ENCODE measurements at places on chromosomes 11 and 22. TPM values are rescaled to one million over a fixed set of nuclear protein-coding genes. Genes with fewer than 3 reads are reported as not detected.

DNA sequence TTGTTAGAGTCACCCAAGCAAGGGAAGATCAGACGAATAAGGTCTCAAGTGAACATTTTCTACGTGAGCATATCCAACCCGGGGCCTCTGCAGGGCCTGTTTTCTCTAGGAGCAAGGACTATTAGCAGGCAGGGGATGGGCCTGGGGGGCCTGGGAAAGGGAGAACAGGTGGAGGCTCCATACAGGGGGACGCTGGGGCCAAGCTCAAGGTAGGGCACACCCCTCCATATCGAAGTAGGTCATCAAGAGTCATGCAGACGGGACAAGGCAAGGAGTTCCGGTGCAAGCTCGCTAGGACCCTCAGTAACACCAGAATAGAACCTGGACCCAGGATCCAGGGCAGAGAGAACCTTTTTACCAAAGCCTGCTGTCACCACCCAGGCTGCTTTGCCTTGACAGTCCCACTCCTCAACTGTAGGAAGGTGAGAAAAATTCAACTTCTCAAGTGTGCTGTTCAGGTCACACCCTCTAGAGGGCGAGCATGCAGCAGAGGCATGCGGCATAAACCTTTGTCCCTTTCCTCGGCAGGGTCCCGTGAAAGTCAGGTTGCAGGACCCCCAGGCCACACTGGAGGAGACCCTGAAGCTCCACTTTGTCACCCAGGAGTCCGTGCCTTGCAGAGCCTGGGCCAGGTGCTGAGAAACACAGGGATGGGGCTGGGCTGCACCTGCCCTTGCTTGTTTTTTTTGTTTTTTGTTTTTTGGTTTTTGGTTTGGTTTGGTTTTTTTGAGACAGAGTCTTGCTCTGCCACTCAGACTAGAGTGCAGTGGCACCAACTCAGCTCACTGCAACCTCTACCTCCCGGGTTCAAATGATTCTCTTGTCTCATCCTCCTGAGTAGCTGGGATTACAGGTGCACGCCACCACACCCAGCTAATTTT, 8.6 kb upstream of the APOBEC3B start:
- no peak for DNase-seq

DNA sequence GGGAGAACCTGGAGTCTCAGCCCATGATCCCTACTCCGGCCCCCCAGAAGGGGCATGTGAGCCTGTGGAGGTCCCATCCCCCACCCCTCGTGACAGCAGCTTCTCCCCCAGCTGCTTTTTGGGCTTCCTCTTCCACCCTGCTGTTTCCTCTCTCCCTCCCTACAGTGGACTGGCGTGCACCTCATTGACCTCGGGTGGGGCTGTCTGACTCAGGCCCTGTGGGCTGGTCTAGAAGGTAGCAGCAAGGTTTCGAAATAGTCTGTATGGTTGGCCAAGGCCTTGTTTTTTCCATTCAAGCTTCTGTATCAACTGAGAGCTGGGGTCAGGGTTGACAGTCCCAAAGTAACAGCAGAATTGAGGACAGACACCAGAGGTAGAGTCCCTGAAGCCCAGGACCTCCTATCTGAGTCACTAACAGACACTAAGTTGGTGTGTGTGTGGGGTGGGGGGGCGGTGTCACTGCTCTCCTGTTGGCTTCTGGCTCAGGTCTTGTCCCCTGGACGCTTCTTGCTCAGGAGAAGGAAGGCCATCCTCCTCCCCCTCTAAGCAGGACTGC, 7.7 kb downstream of the SLC37A2 start:
- DNase-seq = peak; percentile 71

DNA sequence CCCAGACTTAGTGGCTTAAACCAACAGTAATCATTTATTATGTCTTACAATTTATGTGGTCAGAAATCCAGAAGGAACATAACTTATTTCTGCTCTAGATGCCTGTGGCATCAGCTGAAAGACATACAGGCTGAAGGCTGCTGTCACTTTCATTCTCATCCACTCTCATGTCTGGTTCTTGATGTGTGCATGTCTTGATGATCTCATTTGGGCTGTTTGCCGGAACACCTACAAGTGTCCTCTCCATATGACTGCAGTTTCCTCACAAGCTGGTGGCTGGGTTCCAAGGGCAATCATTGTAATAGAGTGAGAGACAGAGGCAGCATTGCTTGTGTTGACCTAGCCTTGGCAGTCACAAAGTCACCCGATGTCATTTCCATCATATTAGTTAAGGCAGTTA, 1375.9 kb upstream of the RAG2 start:
- DNase-seq = no peak

DNA sequence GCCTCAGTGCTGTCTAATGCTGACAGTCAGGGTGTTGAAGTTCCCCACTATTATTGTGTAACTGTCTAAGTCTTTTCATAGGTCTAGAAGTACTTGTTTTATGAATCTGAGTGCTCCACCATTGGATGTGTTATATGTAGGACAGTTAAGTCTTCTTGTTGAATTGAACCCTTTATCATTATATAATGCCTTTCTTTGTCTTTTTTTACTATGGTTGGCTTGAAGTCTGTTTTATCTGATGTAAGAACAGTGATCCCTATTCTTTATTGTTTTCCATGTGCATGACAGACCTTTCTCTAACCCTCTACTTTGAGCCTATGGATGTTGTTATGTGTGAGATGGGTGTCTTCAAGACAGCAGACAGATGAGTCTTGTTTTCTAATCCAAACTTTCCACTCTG, 107.8 kb upstream of the C11orf58 start:
- DNase-seq = no peak

DNA sequence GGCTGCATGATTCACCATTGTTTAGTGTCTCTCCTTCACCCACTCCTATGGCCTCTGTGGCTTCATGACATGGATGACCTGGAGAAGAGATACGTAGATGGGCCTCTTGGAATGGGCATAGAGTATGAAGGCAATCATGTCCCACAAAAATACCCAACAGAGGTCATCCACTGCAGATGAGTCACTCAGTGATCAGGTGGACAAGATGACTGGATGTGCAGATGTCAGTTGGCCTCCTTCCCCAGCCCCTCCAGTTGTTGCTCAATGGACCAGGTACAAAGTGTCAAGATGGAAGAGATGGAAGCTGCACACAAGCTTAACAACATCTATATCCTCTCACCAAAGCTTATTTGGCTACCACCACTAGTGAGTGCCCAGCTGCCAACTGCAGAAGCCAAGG, 41.0 kb upstream of the CLPB start:
- no peak for DNase-seq

- DNase-seq = no peak
Measured at GRCh38 chr22:50081426-50082196, 3.6 kb downstream of the MLC1 start.

The TSPO gene
- 180 TPM for total RNA-seq

DNA sequence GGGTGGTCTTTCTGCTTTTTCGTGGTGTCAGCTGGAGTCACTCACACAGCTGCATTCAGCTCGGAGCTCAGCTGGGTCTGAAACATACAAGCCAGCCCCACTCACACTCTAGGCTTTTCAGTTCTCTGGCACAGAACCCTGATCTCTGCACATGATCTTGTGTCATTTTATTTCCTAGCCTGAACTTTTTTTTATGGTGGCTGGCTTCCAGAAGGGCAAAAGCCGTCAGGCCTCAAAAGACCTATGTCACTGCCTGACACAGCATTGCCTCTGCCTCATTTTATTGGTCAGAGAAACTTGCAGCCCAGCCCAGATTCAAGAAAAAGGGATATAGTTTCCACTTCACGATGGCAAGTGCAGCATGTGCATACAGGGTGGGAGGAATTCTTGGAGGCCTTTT, 117.8 kb downstream of the NTM start:
- DNase-seq = no peak

The OR6M1 gene
- not detected for total RNA-seq

All from umbilical cord (tissue), 2 donors.